HFFc6 (cell line): ENCODE measurements at places on chromosomes 5 and 9. TPM values are rescaled to one million over a fixed set of nuclear protein-coding genes. Genes with fewer than 3 reads are reported as not detected.
A peak's percentile ranks its signal among the peaks of the same experiment; 100 is the strongest.

The CSNK1A1 gene
- total RNA-seq = 277 and 294 TPM in 2 replicates

- no peak for DNase-seq
Observed at GRCh38 chr9:125284855-125285254, 23.2 kb downstream of the GAPVD1 start.

- no peak for DNase-seq
Observed at GRCh38 chr9:86594724-86595123, 240.5 kb upstream of the TUT7 start.

The SPINK6 gene
- not detected in 2 replicates for total RNA-seq

GRCh38 chr5:35854248-35854647 lies 2.4 kb upstream of the IL7R start:
- DNase-seq = no peak

DNA sequence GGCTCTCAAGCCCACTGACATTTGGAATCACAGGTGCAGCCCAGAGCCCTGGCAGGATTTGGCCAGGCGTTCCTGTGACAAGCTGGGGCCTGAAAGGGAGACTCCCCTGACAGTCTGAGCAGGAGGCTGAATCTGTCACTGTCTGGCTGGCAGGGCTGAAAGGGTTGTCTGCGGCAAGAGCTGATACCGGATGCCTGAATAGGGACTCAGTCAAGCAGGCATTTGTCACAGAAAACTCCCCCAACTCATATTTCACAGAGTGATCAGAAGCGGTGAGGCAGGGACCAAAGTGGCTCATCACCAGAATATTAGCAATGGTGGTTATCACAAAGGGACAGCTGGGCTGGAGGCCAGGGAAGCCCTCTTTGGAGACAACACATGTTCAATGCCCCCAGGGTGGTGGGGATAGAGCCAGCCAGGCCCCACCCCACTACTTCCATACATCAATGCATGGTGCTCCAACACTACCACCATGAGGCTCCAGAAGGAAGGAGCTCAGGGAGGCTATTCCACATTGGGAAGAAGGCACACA lies 295.5 kb downstream of the DTWD2 start:
- DNase-seq = no peak

- no peak for DNase-seq
Observed at GRCh38 chr5:32165-32564, 59.8 kb upstream of the PLEKHG4B start.

GRCh38 chr5:31153521-31153920 lies 40.0 kb upstream of the CDH6 start:
- DNase-seq = no peak

DNA sequence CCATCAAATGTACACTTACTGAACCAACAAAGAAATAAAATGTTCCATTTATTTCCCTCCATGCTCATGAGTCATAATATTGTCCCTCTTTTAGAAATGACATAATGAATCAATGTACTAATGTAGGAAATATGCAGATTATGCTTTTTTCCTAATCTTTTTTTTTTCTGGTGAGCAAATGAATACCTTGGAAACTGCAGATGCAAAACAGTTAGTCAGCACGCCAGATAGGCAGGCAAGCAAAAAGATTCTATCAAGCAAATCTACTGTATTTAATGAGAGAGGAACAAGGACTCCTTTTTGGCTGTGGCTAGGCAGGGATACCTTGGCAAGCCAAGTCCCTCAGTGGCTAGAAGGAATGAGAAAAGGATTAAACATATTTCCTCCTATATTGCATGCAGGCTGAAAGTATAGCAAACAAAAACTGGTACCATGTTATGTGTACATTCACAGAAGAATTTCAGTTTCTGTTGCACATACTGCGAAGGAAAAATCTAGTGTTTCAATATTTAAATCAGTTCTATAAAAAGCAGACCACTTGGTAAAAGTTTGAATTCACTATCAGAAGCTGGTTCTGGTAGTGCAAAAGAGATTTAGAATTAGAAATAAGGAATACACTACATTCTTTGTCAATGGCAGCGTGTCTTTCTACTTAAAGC lies 605.4 kb downstream of the TLE1 start:
- peak; percentile 21 for DNase-seq

The FOXE1 gene
- 51.0 to 173 TPM (median 70.9 TPM) in 3 replicates for total RNA-seq

The GLIPR2 gene
- total RNA-seq = 20.8 to 23.9 TPM (median 23.0 TPM) in 3 replicates

The SMIM27 gene
- total RNA-seq = 13.3 to 16.1 TPM (median 15.4 TPM) in 3 replicates

- DNase-seq = no peak
Observed at GRCh38 chr5:97167435-97167834, 15.6 kb downstream of the RIOK2 start.

DNA sequence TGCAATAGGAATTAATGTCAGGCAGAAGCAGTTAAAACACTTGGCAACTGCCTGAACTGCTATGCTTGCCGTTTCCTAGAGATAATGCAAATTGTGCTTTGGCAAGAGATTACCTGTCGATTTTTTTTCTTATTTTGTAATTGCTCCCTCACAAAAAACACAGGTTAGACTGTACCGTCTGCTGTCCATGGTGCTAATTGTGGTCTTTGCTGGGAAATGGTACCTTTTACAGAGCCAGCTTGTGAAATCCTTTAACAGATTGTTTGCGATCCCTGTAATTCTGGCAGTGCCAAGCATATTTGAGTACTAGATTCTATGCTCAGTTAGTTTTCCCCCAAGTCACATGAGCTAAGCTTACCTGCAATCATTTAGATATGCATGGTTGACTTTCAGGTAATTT lies 2125.8 kb upstream of the WWC1 start:
- no peak for DNase-seq

DNA sequence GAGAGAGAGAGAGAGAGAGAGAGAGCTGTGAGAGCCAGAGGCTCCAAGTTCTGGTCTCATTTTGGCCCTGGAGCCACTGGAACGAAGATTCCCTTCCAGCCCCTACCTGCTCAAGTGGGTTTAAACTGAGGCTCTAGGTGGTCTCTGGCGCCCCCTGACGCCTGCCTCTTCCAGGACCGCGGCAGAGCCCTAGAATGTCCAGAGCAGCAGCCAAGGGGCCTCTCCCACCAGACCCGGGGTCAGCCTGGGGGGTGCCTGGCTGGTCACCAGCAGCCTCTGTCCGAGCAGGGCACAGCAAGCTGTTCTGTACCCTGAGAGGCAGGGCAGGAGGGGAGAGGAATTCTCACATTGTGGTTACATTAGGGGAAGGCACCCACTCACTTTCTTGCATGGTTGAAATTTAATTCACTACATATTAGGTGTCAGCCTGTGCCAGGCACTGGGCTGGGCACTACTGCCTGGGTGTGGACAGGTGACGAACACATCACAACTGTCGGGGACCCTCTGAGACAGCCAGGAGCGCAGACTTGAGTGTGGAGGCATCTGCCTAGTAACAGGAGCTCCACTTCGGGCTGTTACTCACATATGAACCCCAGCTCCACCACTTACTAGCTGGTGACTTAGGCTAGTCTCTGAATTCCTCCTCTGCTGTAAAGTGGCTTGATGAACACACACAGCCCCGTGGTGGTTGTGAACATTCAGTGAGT lies 44.5 kb downstream of the AMBP start:
- no peak for DNase-seq

The ENTPD8 gene
- not detected in 3 replicates for total RNA-seq

- DNase-seq = no peak
Observed at GRCh38 chr5:90301248-90301647, 108.3 kb downstream of the CETN3 start.

The CCNJL gene
- not detected in 3 replicates for total RNA-seq

- DNase-seq = no peak
Observed at GRCh38 chr5:10448754-10449360, 7.2 kb downstream of the ROPN1L start.

The CDC23 gene
- 21.6 to 32.9 TPM (median 22.9 TPM) in 3 replicates for total RNA-seq

- DNase-seq = no peak
Observed at GRCh38 chr5:3331819-3332218, 263.8 kb upstream of the IRX1 start.

GRCh38 chr5:103526164-103526915 lies 36.2 kb downstream of the NUDT12 start:
- peak; percentile 36 for DNase-seq

- no peak for DNase-seq
Observed at GRCh38 chr5:135735831-135736230, 98.6 kb upstream of the SLC25A48 start.

DNA sequence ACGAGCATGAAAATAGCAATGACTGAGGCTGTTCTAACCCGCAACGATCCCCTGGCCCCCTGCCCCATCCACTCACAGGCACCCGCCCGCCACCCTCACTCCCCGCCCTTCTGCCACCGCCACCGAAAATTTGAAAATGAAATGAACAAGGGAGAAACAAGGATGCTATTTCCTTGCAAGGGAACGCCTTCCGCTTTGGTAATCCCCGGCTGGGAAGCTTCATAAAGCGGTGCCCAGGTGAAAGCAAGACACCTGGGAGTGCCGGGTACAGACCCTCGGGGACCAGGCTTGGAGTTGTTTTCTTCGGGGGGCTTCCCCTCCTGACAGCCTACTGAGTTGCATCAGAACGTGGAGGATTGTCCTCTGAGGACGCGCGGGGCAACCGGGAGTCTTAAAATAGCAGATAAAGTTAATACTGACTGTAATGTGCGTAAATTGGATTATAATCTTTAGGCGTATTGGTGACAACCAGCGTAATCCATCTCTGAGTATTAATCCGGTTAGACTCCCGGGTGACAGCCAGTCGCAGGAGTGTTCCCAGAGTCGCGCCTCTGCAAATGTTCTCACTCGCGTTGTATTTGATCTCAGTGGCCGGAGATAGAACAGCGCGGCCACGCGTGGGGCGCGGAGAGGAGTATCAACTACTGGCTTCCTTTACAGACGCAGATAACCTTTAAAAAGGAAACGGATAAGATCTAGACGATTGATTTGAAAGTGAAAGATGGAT lies 885 bp upstream of the MLLT3 start:
- no peak for DNase-seq

The PRR7 gene
- total RNA-seq = 11.1 to 16.9 TPM (median 16.8 TPM) in 3 replicates

DNA sequence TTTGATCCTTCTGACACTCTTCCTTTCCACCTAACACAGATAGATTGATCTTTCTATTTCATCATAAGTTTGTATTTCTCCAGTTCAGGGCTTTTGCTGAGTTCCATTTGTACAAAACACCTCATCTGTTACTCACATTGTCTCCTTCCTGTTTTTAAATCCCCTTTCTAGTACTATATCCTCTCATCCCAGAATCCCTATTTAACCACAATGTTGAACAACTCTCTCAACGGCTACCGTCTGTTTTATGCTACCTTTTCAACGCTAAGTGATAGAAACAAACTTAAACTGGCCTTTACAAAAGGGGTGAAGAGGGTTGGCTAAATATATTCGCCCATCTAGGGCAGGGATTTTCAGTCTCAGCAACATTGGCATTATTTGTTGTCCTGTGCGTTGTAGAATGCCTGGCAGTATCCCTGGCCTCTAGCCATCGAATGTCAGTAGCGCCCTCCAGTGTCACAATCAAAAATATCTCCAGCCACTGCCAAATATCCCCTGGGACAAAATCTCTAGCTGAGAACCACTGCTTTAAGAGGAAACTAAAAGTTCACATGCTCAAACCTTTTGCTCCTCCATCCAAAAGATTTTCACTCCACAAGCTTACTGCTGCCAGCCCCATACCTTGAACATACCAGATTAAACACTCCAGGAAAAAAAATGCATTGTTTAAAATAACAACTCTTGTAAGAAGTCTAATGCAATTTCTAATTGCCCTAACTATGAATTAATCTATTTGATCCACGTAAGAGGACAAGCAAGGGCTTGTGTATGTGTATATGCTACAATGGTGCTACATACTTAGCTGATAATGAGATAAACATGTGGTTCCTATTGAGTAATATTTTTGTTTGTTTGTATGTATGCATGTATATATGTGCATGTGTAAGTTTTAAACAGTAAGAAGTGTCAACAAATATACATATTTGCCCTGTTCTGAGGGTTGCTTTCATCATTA lies 344.0 kb downstream of the PTPRD start:
- peak; percentile 8 for DNase-seq

GRCh38 chr9:107283623-107284616 lies 841 bp downstream of the RAD23B start:
- DNase-seq = peak; percentile 39

The CYSRT1 gene
- total RNA-seq = 0.60 and 1.0 TPM in 2 replicates

GRCh38 chr9:95204710-95205109 lies 112.8 kb downstream of the FANCC start:
- no peak for DNase-seq

GRCh38 chr5:2203774-2204173 lies 321.0 kb upstream of the IRX4 start:
- no peak for DNase-seq

DNA sequence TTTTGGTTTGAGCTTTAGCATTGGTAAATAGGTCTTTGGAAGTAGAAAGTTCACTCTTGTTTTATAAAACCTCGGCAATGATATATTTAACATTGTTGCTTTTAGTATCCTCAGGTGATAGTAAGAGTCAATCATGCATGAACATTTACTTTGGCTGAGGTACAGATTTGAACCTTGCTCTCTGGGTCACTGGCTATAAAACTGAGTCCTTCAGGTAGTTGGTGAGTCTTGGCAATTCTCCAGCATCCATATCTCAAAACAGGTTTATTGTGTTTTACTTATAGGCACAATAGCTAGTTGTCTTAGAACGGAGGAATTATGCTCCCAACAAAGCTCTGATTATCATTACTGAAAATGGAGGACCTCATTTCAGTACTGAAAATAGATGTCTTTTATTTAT lies 75.1 kb downstream of the MAT2B start:
- DNase-seq = no peak

The ZNF79 gene
- 6.8 to 8.5 TPM (median 7.4 TPM) in 3 replicates for total RNA-seq

DNA sequence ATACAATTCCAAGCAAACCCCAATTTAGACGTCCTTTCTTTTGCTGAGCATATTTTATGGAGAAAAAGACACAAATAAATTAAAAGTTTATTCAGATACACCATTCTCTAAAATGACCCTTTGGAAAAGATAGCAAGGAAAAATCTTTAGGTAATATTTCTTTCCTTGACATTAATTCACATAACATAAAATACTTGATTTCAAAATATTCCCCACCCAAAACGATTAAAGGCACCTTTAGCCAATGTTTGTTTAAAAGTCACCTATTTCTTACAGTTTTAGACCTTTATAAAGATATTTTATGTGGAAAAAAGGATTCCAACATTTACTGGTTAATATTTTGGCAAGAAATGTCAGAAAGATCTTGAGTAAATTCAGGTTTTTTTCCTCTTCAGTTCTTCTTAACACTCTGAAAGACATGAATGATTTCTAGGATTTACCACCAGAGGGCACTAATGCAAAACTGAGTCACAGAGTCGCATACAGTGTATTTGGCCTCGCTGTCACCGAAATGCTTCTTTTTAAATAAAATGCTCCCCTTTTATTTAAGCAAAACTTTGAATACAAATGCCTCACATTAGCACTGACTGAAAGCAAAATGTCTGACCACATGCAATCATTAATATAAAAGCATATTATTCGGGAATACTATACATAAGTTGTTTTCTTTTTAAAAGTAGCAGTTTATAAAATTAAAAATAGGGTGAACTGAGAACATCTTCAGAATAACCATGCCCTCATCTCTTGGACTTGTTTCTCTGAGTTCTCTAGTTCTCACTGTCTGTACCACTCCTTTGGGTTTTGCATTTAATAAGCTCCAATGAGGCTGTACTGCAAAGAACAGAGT lies 122.5 kb downstream of the SLC1A3 start:
- DNase-seq = peak; percentile 67

- DNase-seq = no peak
Observed at GRCh38 chr5:14122089-14122488, 21.1 kb upstream of the TRIO start.

- DNase-seq = peak; percentile 6
Observed at GRCh38 chr5:120122703-120123102, 341.4 kb upstream of the PRR16 start.

The SLC6A19 gene
- not detected in 3 replicates for total RNA-seq
